Stimulated activated CD8-positive, alpha-beta memory T cell treated with anti-CD3 and anti-CD28 coated beads, Interleukin-4, amount 100 ng/mL, for 4 hours (primary cell): ENCODE measurements at places on chromosomes 11 and 22.

GRCh38 chr11:132111316-132111715 is 740.9 kb downstream of the NTM start:
- DNase-seq: no peak

- DNase-seq: no peak
Observed at GRCh38 chr22:40076702-40077645, 82.2 kb downstream of the FAM83F start.

GRCh38 chr22:39017596-39018365 is 3.1 kb upstream of the APOBEC3D start:
- DNase-seq: no peak

DNA sequence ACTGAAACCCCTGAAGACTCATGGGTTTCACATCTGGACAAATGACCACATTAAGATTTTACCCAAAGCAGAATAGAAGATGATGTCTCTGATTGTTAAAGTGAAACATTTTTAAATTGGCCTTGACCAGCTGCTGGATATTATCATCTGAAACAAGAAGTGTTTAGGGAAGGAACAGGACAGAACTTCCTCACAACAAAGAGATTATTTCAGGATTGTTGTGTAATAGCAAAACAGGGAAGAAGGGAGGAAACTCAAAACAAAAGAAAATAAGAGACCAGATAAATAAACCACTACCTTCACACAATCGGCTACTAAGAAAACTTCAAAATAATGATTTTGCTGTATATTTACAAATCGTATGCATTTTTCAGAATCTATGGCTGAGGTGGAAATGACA is 319.2 kb upstream of the API5 start:
- DNase-seq: no peak

- no peak for DNase-seq
Observed at GRCh38 chr11:67364783-67365722, 8.3 kb downstream of the CLCF1 start.

DNA sequence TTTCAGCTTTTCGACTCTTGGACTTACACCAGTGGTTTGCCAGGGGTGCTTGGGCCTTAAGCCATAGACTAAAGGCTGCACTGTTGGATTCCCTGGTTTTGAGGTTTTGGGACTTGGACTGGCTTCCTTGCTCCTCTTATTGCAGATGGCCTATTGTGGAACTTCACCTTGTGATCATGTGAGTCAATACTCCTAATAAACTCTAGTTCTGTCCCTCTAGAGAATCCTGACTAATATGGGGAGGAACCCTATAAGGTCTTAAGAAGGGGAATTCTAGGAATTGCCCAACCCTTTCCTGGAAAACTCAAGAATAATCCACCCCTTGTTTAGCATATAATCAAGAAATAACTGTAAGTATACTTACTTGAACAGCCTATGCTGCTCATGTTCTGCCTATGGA is 491.8 kb downstream of the TMEM135 start:
- no peak for DNase-seq

GRCh38 chr11:108431370-108431769 is 36.0 kb downstream of the C11orf65 start:
- DNase-seq: no peak

- no peak for DNase-seq
Observed at GRCh38 chr22:19998991-19999820, 17.4 kb downstream of the ARVCF start.

GRCh38 chr11:105611572-105612441 is 1.9 kb downstream of the GRIA4 start:
- no peak for DNase-seq

- peak; percentile 33 for DNase-seq
Observed at GRCh38 chr11:63768237-63769041, at the start of gene ZFTA. ZFTA (minus strand) TSS chr11:63768775; CDS start chr11:63768622, 153 bp downstream.

GRCh38 chr11:27387362-27387761 is 24.3 kb upstream of the CCDC34 start:
- no peak for DNase-seq
